ENCODE measurements at places on chromosomes 3 and 15.

GRCh38 chr3:177721864-177722785, 524.8 kb upstream of the TBL1XR1 start:
- no peak for DNase-seq

DNA sequence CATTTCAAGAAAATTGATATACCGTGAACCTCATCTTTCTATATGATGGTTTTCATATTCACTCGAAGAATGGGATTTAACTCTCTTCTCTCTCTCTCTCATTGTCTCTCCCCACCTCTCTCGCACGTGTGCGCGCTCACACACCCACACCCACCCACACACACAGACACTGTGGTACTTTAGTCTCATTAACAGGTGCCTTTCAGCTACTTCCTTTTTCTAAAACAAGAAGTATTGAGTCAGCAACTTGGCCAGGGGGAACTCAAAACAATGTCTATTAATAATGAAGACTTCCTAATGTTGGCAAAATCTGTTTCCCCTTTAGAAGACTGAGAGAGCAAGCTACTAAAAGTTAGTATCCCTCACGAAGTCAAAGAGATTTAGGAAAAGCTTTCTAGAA, 150.7 kb downstream of the TMCO5A start:
- DNase-seq, result no peak

- DNase-seq, result no peak
These were observed 656.3 kb downstream of the RBMS3 start for GRCh38 chr3:29937185-29937584.

DNA sequence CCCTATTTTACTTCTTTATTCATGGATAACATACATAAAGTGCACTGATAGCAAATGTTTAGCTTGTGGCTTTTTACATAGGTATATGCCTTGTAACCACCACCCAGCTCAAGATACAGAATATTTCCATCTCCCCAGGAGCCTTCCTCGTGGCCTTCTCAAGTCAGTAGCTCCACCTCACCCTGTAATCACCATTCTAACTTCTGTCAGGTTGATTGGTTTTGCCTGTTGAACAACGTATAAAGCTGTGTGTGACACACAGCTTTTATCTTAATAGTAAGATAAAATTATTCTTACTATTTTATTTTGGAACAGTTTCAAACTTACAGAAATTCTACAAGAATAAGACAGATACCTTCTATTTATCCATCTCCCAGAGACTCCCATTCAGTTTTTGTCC, 13.3 kb downstream of the ATG7 start:
- no peak for DNase-seq

- no peak for DNase-seq
These were observed 28.9 kb downstream of the ARHGAP31 start for GRCh38 chr3:119322835-119323722.

DNA sequence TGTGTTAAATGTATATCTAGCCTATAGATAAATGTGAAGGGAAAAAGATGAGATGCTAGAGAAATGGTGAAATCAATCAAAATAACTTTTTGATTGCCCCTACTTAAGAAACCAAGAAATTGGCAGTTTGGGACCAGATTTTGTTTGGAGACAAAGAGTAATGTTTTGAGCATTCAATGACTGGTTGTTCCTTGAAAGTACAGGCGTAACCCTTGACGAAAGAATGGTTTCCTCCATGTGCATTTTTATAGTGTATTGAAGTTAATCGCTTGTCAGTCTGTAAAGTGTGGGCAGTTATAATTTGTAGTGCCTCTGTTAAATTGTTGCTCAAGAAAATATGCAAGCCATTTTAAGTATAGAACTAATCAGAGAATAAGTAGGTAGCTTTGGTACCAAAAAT, 1.2 kb downstream of the KIF23 start:
- DNase-seq, result no peak

GRCh38 chr3:4979428-4980228, at the start of gene BHLHE40:
BHLHE40 (plus strand) TSS chr3:4979437; CDS start chr3:4979719, 282 bp downstream.
- no peak for DNase-seq

DNA sequence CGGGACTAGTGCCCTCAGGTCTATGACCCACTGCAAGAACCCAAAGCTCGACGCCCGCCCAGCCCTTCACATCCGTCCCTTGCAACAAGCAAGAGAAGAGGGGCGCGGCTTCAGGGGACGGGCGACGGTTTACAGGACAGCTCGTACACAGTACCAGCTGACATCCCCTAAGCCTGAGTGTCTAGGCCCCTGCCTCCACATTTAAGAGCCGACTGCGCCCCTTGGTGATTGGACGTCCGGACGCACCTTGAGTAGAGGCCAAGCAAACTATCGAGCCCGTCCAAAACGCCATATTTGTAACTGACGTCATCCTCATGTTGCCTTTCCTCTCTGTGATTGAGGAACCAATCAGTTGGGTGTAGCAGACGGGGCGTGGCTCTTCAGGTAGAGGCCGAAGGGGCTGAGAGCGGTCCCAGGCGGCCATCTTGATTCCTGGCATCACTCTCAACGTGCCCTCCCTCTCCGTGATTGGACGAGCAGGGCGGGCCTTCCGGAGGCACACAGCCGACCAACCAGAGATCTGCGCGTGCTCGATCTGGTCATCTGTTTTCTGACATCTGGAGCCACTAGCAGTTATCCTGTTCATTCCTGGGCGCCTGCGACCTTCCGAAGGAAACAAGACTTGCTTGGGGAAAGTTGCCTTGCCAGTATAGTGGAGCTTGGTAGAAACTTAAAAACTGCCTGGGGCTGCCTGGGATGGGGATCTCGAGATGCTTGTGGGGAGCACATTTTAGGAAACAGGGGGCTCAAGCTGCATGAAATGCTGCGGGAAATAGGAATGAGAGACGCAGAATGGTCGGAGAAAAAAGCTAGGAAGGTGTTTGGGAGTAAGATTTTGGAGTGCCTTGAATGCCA, 4.0 kb upstream of the RPL14 start:
- DNase-seq, result peak; percentile 98

DNA sequence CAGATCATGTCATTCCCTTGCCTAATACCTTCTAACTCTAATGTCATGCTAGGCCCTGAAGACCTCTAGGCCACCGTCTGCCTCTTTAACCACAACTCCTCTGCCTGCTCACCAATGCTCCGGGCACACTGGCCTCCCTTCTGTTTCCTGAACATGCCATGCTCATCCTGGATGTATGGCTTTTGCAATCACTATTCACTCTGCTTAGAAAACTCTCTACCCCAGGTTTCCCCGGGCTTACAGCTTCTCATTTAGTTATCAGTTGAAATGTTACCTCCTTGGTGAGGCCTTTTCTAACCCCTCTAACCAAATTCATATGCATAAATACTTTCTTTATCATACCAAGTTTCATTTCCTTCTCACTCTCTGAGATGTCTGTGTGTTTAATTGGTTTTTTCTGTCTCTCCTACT, 727.8 kb upstream of the CFAP20DC start:
- no peak for DNase-seq

DNA sequence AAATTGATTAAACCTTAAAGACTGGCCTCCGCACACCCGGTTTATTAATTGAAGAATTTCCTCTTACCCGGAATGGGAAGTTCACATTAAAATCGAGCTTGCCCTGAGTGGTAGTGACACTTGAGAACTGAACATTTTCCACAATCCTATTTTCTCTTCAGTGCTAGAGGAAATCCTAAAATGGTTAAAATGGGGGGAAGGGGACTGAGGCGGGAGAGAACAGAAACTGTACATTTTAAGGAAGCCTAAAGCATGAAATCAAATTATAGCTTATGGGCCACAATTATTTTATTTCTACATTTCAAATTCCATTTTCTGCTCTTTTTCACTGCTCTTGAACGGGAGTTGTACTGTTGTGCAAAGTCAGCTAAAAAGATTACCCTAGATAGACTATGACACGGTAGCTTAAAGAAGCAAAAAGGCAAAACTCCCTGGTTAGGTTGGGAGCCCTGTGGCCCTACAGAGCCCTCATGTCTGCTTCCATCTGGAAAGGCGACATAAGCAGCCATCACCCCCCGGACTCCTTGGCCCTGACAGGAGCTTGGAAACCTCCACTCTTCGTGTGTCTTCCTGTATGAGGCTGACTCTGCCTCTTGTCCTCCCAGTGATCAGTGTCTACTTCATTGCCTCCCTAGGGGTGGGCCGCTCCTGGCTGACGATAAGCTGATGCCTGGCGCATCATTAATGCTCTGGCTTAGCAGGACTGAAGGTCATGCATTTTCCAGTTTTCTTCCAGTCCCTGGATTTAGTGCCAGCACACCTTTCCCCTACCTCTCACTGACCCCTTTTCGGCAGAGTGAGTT, 79.3 kb downstream of the EEFSEC start:
- DNase-seq, result no peak

DNA sequence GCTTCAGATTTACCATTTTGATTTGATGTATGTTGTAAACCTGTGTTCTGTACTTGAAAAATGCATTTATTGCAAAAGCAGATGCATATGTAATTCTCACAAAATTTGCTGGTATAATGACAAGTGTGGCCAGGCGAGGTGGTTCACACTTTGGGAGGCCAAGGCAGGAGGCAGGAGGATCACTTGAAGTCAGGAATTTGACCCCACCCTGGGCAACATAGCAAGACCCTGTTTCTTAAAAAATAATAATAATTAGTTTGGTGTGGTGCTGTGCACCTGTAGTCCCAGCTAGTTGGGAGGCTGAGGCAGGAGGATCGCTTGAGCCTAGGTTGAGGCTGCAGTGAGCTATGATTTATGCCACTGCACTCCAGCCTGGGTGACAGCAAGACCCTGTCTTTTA, 4.7 kb upstream of the HYKK start:
- DNase-seq, result no peak

- DNase-seq, result no peak
These were observed at the start of gene PPM1L for GRCh38 chr3:160755776-160756304. PPM1L (plus strand) TSS chr3:160756231.

- no peak for DNase-seq
These were observed 60.5 kb upstream of the TBC1D5 start for GRCh38 chr3:17802950-17803349.

DNA sequence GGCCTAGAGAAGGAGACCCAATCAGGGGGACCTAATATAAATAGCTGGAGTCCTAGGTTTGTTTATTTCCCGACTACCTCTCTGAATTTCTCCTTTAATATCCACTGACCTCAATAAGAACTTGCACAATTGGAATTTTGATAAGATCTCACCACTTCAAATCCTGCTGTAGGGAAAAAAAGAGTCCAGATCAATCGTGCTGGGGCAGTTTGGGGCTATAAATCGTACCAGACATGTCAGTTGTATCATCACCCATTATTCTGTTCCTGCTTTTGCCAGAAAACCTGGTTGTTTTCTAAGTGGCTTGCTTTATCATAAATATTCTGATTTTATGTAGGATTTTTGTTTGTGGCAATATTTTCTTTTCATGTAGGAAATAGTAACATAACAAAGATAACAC, 281.3 kb downstream of the DIPK2A start:
- DNase-seq, result no peak

- DNase-seq, result no peak
These were observed 12.4 kb downstream of the MYO1E start for GRCh38 chr15:59360305-59360704.

GRCh38 chr15:96345560-96346399, 15.3 kb downstream of the NR2F2 start:
- DNase-seq, result peak; percentile 76

All from fibroblast of the conjunctiva (primary cell).